Forelimb muscle (tissue), 1 donor: ENCODE measurements at places on chromosomes 16 and 17. TPM values are rescaled to one million over a fixed set of nuclear protein-coding genes. Genes with fewer than 3 reads are reported as not detected.

- no peak for DNase-seq
Measured at GRCh38 chr16:2776500-2777139, 460 bp downstream of the ELOB start.

DNA sequence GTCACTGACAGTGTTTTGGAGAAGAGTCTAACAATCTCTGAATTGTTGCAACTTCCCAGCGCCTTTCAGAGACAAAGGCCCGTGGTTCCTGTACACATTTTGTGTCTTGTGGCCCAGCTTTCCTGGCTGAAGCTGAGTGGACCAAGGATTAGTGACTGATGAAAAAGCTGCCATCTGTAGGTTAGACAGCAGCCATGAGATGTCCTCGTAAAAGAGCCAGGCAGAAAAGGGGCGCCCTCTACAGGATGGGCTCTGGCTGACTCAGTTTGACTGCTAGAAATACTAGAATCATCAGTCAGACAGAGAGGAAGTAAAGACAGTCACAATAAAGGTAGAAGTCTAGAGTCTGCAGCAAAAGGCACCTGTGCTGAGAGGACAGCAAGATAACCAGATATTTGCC is 26.5 kb upstream of the NF1 start:
- DNase-seq: no peak

DNA sequence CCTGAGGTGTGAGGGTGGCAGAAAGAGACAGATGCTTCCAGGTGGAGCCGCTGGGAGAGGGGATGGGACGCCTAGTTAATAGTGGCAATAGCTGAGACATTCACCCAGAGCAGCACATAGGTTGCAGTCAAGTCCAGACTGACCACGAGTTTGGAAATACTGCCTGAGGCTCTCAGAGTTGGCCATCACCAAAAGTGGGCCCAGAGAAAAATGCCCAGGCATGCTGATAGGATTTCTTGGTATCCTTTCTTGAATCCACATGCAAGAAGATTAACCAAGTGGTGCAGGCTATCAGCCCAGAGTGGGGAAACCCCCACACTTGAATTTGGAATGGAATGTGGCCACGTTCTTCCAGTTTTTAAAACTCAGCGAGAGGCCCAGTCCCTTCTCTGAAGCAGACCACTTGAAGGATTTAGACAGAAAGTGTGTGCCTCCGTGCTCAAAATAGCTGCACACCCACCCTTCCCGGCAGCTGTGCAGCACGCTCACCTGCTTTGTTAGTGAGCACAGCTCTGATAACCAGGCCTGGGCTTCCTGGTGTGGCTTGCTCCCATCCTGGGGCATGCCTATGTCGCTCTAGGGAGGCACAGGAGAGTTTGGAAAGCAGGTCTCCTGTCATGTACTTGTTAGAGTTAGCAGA is 35.7 kb downstream of the PLD6 start:
- no peak for DNase-seq

SLC25A39 gene
- 54.3 TPM for polyA plus RNA-seq

DNA sequence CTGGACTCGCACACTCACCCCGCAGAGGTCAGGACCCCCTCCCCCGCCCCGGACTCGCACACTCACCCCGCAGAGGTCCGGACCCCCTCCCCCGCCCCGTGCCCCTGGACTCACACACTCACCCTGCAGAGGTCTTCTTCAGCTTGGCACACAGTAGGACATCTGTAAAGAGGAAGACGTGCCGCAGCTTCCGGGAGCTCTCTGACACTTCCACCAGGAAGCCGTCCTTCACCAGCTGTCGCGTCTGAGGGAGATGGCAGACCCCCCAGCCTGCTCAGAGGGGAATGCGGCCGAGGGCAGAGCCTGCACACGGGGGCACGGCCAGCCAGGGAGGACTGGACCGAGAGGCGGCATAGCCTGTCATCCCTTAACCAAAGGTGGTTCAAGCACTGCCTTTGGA is 72.9 kb downstream of the TIMM22 start:
- no peak for DNase-seq

GRCh38 chr17:2192367-2193057 is 111.1 kb downstream of the SMG6 start:
- no peak for DNase-seq

PROCA1 gene
- 3.1 TPM for polyA plus RNA-seq

MLX gene
- polyA plus RNA-seq: 38.2 TPM

DNA sequence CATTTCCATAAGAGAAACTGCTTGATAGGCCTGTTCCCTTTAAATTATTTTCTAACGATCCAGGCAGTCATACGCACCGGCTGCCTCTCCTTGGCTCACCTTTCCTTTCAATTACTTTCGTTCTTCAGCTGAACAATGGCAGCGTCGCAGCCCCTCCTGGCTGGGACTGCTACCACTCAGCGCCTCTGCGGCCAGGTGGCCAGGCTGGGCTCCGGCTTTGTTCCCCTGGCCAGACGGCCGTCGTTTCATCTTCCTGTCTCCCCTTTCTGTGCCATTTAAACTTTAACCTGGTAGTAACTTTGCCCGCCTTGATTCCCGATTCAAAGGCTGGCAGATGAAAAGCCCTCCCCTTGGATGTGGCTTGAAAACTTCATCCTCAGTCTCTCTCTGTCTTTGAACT is 79.0 kb downstream of the C16orf78 start:
- no peak for DNase-seq

GRCh38 chr16:85306071-85306792 is 194.0 kb upstream of the CIBAR2 start:
- no peak for DNase-seq

CRYBA1 gene
- polyA plus RNA-seq: not detected

DNA sequence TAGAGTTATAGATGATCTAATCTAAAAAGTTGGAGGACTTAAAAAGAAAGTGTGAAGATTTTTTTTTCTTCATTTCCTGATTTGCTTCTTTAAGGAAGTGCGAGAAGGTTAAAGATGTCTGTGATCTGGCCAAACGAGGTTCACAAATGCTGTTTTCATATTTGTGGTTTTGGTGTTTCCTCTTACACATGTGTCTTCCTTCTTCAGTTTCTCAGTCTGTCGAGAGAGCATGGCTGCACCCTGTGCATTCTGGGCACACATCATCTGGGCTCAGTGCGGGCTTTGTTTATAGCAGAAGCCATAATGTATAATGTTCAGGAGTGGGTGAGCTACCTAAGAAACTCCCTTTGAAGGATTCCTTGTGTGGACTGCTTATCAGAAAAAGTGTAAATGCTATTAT is 260.4 kb upstream of the TBX2 start:
- DNase-seq: no peak
